ENCODE measurements at places on chromosomes 4 and X.

GRCh38 chr4:47715716-47716416 lies 122.0 kb downstream of the CORIN start:
- DNase-seq, result no peak

- DNase-seq, result no peak
Measured at GRCh38 chr4:78056265-78057129, 626 bp upstream of the FRAS1 start.

- DNase-seq, result no peak
Measured at GRCh38 chr4:81021142-81021944, 9.2 kb upstream of the BMP3 start.

GRCh38 chr4:145895056-145895455 lies 43.6 kb downstream of the ZNF827 start:
- no peak for DNase-seq

DNA sequence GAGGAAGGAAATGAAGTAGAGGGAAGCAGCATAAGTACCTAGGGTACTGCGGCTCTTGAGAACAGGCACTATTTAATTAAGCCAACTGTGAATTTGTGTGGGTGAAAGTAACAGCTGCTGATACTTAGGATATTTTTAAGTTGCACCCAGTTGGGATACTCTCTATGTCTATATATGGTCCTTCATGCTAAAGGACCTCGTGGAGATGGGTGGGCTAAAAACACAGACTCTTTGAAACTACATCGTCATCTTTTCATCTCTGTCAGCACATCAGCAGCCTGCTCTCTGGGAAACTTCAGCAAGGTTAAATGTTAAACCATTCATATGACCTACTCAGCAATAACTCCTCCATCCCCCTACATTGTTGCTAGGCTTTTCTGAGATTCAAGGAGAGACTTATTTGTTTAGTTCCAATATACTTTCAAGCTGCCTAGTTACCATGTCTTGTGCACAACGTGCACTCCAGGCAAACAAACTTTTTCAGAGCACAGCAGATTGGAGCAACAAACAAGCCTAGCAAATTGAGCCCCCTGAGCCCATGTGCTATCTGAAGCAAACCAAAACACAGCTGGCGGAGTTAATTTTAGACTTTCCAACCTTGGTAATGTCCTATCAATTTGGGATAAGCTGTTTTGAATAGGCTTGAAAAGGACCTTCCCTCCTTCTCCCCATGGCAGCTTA lies 6.2 kb upstream of the MOB1B start:
- no peak for DNase-seq

DNA sequence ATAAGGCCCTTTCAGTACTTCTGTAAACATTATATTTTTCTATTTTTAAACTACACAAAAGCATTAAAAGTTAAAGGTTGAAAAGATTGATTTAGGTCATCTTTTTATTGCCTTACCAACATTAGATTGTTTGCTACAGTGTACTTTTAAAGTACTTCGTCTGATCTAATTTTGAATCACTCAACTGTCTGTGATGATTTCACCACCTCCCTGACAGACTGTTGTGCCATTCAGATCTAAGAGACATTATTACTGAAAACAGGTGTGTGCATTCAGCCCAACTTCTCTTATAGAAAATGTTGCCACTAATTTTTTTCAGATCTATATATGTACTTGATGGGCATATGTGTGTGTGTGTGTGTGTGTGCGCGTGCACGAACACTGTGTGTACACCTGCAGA lies 39.3 kb downstream of the GASK1B start:
- no peak for DNase-seq

DNA sequence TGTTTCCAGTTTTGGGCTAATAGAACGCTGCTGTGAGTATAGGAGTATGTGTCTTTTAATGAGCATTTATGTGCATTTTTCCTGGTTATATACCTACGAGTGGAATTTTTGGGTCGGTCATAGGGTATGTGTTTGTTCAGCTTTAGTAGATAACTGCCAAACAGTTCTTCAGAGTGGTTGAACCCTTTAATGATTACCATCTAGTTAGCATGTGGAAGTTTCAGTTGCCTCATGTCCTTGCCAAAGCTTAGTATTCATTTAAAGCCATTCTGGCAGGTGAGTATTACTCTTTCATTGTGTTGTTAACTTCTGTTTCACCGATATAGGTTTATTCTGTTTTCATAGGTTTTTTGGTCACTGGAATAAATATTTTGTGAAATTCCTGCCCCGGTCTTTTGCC lies 229.1 kb downstream of the ARHGAP10 start:
- DNase-seq, result no peak

- no peak for DNase-seq
Measured at GRCh38 chr4:24754571-24754970, 40.8 kb upstream of the SOD3 start.

DNA sequence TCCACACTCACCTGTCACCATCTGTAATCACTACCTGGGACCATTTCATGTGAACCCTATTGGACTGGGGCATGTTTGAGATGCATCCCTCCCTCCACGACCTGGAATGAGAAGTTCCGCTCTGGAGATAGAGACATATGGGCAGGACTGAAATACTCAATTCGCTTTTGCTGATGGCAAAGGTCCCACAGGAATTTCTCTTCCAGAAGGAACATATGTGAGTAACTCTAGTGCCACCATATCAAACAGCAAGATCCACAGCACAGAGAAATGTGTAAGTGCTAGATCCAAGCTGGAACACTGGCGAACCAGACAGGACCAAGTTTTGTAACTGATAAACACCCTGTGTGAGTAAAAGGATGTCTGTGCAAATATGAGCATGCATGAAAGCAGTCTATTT lies 43.9 kb downstream of the SEL1L3 start:
- DNase-seq, result no peak

DNA sequence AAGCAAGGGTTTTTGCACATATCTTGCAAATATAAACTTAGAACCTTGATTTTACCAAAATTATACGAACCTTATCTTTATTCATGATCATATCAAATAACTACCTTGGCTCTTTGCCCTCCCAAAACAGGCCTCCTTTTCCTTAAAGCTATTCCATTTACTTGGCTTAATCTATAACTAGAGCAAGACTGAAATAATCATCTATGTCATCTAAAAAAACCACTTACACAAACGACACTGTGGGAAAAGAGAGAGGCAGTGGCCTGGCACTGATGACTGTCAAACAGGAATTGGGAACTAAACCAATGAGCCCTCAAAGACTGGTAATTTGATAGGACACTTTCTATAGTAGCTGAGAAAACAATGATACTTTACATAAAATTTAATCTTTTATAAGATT lies 11.7 kb upstream of the PTPN13 start:
- DNase-seq, result no peak

DNA sequence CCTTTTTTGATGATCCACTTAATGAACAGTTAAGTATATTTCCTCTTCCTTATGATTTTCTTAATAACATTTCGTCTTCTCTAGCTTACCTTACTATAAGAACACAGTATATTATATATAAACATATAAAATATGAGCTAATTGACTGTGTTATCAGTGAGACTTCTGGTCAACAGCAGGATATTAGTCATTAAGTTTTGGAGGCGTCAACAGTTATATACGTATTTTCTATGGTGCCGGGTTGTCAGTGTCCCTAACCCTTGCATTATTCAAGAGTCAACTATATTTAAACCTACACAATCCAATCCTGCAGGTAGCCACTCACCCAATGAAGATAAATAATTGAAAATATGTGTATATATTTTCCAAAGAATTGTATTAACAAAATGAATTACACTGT lies 88.0 kb downstream of the NR3C2 start:
- DNase-seq, result no peak

DNA sequence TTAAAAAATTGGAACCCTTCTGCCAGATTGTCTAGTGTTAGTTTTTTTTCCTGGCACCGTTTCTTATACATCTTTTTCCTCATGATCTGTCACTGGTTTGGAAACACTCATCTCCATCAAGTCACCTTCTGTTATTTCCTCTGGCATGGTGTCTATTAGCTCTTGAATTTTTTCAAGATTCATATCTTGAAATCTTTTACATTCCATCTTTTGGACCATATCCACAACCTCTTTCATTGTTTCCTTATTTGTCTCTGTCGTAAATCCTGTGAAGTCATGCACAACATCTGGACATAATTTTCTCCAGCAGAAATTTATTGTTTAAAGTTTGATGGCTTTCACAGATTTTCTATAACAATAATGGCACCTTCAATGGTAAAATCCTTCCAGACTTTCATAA lies 10.2 kb upstream of the TMEM185A start:
- DNase-seq, result no peak

GRCh38 chr4:133162941-133163340 lies 13.8 kb downstream of the PCDH10 start:
- no peak for DNase-seq

DNA sequence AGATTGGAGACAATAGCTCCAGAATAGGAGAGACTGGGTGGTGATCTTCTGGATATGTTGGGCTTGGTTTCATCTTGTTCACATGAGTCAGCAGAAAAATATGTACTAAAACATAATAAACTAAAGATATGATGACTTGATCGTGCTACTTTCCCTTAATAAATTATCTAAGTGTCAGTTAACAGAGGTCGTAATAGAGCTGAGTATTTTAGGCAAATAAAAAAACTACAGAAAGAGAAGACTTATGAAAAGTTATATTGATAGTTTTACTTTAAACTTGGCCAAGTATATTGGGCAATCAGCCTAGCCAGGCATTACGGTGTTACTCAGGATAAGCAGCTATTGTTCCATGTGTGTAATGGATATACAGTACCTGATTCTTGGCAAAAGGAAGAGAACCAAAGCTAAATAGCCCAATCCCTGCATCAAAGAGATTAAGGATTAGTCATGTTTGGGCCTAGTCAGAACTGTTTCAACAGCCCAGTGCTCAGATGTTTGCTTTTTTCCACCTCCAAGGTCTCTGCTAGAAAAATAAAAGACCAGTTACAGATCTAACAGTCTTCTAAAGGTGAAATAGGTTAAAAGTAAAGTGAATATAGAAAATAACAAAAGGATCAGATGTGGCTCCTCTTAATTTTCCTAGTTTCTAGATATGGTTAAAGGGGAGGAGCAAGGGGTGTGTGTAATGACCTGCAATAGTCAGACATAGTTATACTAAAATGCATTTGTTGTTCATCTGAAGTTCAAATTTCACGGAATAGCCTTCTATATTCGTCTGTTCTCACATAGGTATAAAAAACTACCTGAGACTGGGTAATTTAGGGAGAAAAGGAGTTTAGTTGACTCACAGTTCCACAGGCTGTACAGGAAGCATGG lies 262.6 kb downstream of the ADGRL3 start:
- DNase-seq, result no peak

DNA sequence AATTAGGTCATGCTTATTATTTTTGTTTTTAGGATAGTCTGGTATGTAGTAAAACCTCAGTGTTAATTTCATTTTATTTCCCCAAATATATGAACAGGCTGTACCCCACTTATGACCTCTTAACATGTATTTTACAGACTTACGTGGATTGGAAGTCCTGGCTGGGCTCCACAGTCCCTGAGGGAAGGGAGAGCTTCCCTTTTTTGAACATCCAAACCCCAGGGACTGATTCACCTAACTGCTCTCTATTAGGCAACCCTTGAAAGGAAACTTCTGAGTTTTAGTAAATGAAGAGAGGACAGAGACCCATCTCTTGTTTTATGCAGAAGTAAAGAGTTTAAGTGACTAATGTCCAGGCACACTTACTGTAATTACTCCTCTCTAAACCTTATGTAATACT lies 233.1 kb upstream of the SPRY1 start:
- no peak for DNase-seq

GRCh38 chr4:122826079-122826527 lies 528 bp upstream of the FGF2 start:
- no peak for DNase-seq

DNA sequence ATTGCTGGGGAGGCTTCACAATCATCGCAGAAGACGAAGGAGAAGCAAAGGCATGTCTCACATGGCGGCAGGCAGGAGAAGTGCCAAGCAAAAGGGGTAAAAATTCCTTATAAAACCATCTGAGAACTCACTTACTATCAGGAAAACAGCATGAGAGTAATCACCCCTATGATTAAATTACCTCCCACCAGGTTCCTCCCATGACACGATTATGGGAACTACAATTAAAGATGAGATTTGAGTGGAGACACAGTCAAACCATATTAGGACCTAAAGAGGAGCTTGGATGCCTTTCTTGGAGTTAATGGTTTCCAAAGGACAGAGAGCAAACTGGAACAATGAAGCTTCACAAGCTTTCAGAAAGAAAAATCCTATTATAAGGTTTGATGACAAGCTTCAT lies 168.4 kb upstream of the SMARCAD1 start:
- no peak for DNase-seq

- DNase-seq, result no peak
Measured at GRCh38 chr4:4639370-4639769, 97.5 kb upstream of the STX18 start.

GRCh38 chrX:111169141-111169540 lies 73.2 kb downstream of the PAK3 start:
- no peak for DNase-seq

Measured in stimulated activated CD8-positive, alpha-beta memory T cell treated with anti-CD3 and anti-CD28 coated beads, Interleukin-4, amount 100 ng/mL, for 1 hour (primary cell).